ENCODE measurements at places on chromosomes 3 and 15. TPM values are rescaled to one million over a fixed set of nuclear protein-coding genes. Genes with fewer than 3 reads are reported as not detected.

The TMEM266 gene
- polyA plus RNA-seq, result not detected

The GABRG3 gene
- polyA plus RNA-seq, result not detected

The HES1 gene
- polyA plus RNA-seq, result 36.5 TPM

The PCOLCE2 gene
- not detected for polyA plus RNA-seq

The HRG gene
- not detected for polyA plus RNA-seq

All from naive B cell (primary cell).